Stimulated activated naive CD8-positive, alpha-beta T cell treated with anti-CD3 and anti-CD28 coated beads, Interleukin-15, Interleukin-2, amounts not matched to agents 100 U/mL and 50 U/mL, for 24 hours (primary cell): ENCODE measurements at places on chromosomes 12 and 14.

- no peak for DNase-seq
These were observed 243.7 kb downstream of the TMEM132D start for GRCh38 chr12:129659961-129660622.

- no peak for DNase-seq
These were observed 7.8 kb upstream of the ITGB7 start for GRCh38 chr12:53214687-53215455.

DNA sequence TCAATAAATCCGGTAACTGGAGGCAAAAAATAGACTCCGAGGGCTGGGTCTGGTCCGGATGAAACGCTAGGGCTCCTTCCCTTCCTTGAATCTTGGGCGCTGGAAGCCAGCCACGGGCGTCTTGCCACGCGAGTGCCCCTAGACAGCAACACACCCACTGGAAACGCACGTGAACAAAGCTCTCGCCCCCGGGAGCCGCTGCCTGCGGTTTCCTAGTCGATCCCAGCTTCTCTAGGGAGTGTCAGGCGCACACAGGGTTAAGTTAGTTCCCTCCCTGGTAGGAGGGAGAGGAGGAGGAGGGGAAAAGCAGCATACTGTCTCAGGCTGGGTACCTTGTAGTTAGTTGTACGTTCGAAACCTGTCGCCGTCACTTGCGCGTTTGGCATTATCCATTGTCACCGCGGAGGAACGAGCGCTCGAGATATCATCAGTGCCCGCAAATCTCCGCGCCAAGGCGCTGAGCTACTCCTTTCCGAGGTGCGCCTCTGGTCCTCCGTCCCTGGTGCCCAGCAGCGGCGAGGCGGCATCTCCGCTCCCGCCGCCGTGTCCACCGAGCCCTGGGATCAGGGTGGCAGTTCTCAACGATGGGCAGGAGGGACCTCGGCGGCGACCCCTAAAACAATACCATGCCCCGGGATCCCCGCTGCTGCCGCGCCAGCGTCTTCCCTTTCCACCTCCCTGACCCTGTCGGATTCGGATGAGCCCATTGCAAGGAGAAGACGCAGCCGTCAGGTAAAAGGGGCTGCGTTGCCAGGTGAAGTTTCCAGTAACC, at the start of gene FLRT2:
FLRT2 (plus strand) TSS at position 342 of the 772 bp plus-strand sequence. CDS start 91,371 bp downstream, outside the sequence.
- DNase-seq, result peak; percentile 3

GRCh38 chr14:85118274-85118673, 411.7 kb upstream of the FLRT2 start:
- DNase-seq, result no peak

DNA sequence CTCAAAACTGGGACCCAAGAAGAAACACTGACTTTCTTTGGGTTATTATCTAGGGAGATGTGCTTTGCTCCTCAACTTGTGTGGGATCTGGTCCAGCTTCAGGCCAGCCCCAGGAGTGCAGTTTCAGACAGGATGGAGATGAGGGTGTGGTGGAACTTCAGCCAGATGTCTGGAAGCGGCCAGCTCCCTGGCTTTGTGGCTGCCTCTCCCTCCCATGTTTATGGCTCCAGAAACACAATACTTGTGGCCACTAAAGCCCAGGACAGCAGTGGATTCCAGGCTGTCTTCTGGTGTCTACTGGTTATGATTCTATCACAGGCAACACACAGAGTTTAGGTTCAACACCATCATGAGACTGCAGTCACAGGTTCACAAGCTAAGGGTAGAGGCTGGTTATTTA, 44.2 kb upstream of the EMP1 start:
- DNase-seq, result no peak

DNA sequence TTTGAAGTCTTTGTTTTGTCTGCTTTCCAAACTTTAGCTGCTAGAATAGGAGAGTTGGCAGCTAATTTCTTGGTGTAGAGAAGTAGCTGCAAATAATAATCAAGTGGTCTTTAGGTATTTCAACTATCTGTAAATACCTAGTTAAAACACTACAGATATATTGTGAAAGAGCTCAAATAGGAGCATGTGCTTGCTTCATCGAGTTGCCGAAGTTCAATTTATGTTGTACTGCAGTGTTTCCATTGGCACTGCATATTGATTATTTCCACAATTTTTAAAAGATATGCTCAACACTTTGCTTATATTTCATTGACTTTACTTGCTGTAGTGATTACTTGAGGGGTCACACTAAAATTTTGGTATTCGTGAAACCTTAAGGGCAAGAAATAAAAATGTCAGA, 131.6 kb upstream of the BMP4 start:
- DNase-seq, result no peak

- no peak for DNase-seq
These were observed 61.9 kb upstream of the TMPO start for GRCh38 chr12:98453492-98453891.

DNA sequence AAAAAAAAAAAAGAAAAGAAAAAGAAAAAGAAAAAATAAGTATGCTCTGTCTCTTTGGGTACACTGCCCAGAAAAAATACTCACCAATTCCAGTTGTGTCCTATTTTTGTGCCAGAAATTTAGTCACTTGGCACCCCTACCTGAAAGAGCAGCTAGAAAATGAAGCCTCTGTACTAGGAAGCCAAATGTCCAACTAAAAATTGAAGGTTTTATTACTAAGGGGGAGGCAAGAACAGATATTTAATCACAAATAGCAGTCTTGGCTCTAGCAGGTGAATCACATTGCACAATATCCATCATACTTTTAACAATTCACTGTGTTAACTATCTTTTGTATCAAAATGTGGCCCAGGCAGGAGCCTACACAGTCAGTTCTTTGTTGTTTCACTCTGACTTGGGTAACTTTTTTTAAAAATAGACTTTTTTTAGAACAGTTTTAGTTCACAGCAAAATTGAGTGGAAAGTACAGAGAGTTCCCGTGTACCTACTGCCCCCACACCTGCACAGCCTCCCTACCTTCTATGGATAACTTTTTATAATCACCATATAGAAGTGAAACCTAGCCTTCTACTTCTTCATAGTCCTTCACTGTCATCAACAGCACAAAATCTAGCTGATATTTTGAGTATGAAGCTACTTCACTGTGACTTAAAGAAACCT, 87.1 kb upstream of the ATF7IP start:
- no peak for DNase-seq

DNA sequence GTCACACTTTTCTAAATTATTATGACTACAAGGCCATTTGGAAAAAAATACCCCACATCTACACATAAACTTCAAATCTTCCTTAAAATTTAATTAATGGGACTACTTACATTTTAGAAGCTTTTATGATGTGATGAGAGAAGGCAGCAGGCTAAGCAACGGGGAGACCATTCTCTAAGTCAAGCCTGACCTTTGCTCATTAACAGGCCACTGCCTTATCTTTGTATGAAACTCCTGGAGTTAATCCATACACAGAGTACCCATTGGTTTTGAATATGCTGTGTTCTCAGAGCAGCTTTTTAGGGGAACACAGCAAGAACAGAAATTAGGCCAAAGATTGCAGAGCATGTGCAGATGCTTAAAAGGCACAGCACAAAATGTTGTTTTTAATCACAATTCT, 35.5 kb upstream of the LRIG3 start:
- no peak for DNase-seq

DNA sequence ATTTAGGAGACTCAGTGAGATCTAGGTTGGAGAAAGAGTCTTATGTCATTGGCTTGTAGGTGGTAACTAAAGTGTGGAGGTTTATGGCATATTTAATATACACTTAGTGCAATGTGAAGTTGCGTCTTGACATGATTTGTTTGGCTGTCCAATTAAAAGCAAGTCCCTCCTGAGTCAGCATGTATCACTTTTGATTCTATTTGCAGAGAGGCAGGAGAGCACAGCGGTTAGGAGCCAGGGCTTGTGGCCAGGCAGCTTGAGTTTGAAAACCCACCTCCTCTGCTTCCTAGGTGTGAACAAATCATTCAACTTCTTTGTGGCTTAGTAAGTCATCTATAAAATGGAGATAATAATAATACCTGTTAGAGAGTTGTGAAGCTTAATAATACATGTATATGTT, 68.5 kb upstream of the OTX2 start:
- DNase-seq, result no peak

- DNase-seq, result no peak
These were observed 23.8 kb downstream of the MAP3K9 start for GRCh38 chr14:70785556-70785955.

DNA sequence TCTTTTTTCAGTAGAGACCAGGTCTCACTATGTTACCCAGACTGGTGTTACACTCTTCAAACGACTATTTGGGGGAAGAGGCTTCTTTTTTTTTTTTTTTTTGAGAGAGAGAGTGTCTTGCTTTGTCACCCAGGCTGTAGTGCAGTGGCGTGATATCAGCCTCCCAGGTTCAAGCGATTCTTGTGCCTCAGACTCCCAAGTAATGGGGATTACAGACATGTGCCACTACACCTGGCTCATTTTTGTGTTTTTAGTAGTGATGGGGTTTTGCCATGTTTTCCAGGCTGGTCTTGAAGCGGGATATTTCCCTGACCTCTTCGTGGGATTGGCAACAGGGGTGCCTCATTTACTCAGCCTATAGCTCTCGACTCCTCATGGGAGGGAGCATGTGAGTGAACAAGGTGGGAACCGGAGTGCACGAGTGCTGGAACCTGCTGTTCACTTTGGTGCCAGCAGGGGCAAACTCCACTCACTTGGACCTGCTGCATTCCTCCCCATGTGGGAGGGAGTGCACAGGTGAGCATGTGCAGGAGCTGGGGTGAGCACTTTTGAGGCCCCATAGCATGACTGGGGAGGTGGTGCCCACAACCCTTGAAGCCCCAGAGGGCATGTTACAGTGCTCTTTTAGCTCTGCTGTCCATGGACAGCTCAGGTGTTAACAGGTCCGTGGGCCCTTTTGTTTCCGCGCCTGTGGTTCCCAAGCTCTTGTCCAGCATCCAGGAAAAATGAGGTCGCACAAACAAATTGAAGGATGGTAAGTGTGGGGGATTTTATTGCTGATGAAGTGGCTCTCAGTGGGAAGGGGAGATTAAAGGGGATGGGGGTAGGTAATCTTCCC, 79.1 kb upstream of the HECTD1 start:
- peak; percentile 23 for DNase-seq

- no peak for DNase-seq
These were observed 258.4 kb upstream of the HMGA2 start for GRCh38 chr12:65565601-65566560.

GRCh38 chr12:101021911-101022388, 188.1 kb downstream of the SLC5A8 start:
- DNase-seq, result no peak

- peak; percentile 61 for DNase-seq
These were observed 794 bp downstream of the RCOR1 start for GRCh38 chr14:102593061-102593824.

GRCh38 chr14:68401855-68402254, 391.0 kb downstream of the ZFP36L1 start:
- no peak for DNase-seq

DNA sequence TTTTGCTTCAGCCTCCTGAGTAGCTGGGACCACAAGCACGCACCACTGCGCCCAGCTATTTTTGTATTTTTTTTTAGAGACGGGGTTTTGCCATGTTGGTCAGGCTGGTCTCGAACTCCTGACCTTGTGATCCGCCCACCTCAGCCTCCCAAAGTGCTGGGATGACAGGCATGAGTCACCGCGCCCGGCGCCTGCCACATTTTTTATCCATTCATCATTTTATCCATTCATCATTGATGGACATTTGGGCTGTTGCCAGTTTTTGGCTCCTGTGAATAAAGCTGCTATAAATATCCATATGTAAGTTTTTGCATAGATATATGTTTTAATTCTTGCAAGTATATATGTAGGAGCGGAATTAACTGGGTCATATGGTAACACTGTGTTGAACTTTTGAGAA, 79.5 kb downstream of the DAAM1 start:
- no peak for DNase-seq

DNA sequence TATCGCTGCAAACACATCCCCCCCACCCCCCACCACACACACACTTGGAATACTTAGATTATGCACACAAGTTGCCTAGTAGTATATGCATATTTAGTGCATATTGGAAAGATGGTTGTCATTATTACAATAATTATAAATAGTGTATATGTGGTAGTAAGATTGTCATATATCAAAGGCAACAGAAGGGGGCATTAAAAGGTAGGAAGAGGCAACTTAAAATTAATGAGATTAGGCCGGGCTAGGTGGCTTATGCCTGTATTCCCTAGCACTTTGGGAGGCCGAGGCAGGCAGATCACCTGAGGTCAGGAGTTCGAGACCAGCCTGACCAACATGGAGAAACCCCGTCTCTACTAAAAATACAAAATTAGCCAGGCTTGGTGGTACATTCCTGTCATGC, 52.1 kb downstream of the GSC start:
- no peak for DNase-seq

- DNase-seq, result no peak
These were observed 127.8 kb downstream of the TSPAN9 start for GRCh38 chr12:3204730-3205531.

DNA sequence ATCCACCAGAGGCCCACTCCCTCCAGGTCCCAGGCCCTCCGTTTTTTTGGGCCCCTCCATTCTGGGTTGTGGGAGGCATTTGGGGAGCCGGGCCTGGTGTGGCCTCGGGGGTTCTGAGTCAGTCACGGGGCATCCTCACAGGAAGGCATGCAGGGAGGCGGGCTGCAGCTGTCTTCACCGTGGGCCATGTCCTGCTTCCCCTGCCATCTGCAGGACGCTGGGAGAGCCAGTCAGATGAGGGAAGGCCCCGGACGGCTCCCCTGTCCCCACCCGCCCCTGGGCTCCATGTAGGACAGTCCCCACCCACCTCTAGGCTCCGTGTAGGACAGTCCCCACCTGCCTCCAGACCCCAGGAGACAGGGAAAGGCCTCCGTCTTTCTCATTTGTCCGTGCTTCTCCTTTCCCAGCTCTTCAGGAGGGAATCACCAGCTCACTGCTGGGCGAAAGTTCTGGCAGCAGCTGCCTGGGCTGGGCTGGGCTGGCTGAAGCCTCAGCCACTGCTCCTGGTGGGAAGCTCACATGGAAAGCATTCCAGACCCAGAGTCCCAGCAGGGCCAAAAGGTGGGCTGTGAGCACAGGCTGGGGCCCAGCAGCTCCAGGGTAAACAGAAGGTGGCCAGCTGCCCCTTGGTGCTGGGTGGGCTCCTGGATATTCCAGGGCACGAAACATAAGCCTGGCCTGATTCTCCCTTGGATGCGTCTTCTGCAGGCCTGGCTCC, 217.8 kb downstream of the KIF26A start:
- DNase-seq, result no peak

DNA sequence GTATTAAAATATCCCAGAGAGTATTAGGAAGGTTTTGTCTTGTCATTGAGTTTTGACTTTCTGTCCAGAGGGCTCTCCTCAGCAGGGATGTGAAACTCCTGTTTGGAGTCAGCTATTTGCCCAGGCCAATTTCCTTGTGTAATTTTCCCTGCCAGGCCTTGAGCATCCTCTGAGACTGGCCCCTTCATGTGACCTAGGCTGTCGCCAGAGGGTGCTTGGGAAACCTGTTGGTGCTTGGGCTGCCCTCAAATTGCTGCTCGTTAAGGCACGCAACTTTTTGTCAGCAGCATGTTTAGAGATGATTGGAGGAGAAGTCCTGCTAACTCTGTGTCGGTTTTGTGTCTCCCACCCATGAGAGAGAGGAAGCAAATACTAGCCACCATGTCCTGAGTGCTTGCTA, 39.1 kb downstream of the IQSEC3 start:
- no peak for DNase-seq

GRCh38 chr12:53575502-53576249, 50.5 kb downstream of the ATF7 start:
- no peak for DNase-seq

- DNase-seq, result peak; percentile 28
These were observed 315 bp downstream of the ABCD2 start for GRCh38 chr12:39619316-39619659.

GRCh38 chr14:72704502-72704901, 189.4 kb downstream of the DPF3 start:
- DNase-seq, result no peak
